Stimulated activated CD4-positive, alpha-beta T cell treated with anti-CD3 and anti-CD28 coated beads, Interleukin-15, amount 100 ng/mL, for 1 hour (primary cell): ENCODE measurements at places on chromosomes 3 and 15.

DNA sequence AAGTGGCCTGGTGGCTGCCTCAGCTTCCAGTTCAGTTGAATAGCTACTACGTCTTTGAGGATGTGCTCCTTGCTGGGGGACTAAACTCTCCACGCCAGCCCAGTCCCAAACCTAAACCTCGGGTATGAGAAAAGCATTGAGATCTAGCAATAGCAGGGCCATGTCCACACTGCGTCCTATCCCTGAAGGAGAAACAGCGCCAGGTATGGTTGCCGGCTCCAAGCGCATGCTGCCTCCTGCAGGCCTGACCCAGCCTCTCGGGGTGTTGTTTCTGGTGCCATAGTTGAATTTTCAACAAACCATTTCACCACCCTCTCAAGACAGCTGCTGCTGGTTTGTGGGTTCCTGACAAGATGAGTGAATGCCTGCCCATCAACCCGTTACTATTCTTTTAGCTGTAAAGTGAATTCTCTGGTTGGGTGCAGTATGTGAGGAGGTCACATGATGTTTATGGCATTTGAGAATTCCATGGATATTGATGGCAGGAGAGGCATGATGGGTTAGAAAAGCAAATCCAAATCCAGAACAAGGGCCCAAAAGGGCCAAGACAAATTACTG, 13.0 kb upstream of the SLC28A1 start:
- no peak for DNase-seq

GRCh38 chr15:52784799-52785671, 5.1 kb downstream of the ONECUT1 start:
- DNase-seq: no peak

DNA sequence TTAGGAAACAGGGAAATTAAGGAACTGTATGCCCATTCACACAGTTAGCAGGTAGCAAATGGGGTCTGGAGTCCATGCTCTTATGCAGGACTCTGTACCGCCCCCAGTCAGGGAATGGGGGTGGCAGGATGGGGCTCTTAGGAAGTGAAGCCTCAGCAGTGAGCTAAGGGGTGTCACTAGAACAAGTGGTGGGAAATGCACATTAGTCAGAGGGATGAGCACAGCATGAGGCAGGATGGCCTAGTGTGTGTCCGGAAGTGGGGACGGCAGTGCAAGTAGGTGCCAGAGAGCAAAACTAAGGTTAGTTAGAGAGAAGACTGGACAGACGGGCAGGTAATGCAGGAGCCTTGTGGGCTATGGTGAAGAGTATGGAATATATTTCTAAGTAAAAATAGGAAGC, 60.7 kb downstream of the ST3GAL6 start:
- DNase-seq: no peak

- DNase-seq: no peak
Observed at GRCh38 chr3:168362156-168362555, 266.4 kb upstream of the GOLIM4 start.

GRCh38 chr3:157127268-157127667, 32.7 kb downstream of the CCNL1 start:
- no peak for DNase-seq

GRCh38 chr3:112496366-112497067, 2.8 kb downstream of the BTLA start:
- DNase-seq: no peak

DNA sequence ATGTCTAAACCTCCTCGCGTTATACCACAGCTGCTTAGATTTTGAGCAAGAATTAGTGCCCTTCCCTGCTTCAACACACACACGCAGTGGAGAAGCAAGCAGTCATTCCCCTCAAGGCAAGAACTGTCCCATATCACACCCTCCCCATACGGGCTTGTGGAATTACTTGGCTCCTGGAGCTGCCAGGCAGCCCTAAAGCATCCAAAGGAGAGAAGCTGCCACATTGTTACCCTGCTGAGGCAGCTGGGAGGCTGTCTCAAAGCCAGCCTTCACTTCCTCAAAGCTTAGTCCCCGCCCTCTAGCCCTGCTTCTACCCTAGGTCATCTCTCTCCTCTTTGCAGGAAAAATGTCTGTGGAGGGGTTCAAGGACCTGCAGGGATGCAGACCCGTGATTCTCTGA, 153.4 kb downstream of the RORA start:
- DNase-seq: no peak

- no peak for DNase-seq
Observed at GRCh38 chr15:49904296-49904695, 214.7 kb downstream of the ATP8B4 start.

DNA sequence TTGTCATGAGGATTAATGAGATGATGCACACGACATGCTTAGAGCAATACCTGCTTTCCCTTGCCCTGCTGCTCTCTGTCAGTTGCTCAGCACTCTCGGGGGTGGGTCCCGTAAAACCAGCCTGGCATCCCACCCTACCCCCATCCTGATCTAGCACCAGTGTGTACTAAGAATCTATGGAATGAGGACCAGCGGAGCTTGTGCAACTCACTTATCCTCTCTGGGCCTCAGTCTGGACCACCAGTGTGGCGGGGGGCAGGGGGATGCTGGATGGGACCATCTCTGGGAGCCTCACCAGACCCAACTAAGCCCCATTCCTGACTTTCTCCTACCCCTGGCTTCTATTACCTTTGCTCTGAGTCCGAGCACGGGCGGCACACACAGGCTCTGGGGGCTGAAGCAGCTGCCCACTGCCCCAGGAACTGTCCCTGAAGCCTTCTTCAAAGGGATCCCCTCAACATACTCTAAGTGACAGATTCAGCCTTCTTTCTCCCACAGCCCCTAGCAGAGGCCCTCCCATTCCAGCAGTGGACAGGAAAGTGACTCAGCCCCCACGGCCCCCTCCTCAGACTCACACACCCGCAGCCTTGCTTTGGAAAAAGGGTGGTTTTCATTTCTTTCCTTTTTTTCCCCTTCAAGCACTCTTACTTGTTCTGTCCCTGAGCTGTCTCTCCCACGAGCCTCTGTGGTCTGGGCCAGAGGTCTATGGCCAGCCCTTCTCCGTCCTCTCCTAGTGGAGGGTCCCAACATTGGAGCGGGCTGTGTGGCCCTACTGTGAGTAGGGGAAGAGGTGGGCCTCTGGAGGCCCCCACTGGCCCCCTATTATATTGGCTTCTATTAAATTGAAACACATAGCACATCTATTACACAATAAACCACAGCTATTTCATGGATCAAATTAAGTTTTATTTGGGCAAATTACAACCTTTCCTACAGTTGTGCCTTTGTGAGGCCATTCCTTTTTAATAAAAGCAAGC, 100.3 kb downstream of the SMAD6 start:
- no peak for DNase-seq

DNA sequence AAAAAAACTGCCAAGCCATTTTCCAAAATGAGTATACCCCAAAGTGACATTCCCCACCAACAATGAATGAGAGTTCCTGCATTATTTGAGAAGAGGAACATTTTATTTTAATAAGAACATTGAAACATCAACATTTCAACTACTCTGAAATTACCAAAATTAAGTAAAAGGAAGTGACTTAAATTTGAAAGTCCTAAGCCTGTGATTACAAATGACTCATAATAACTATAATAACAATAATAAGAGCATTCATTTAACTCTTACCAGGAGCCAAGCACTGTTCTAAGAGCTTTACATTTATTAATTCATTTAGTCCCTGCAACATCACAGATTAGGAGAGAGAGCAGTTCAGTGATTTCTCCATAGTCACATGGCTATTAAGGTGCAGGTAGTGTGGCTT, 32.4 kb downstream of the LRRC28 start:
- no peak for DNase-seq

GRCh38 chr3:8359133-8359532, 142.5 kb upstream of the LMCD1 start:
- no peak for DNase-seq

DNA sequence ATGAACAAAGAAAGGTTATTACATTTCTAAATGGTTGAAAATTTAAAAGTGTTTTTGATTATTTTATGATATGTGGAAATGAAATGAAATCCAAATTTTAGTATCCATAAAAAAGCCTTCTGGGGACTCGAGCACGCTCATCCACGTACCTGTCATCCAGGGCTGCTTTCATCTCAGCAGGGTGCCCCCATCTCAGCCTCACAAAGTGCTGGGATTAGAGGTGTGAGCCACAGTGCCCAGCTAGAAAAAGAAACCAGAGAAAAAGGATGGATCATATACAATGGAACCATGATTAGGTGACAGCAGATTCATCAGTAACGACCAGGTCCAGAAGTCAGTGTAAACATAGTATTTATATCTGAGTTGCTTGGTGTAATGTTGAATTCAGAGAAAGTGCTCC, 49.7 kb downstream of the STARD5 start:
- DNase-seq: no peak

GRCh38 chr15:73737535-73737934, 15.6 kb downstream of the INSYN1 start:
- DNase-seq: no peak

- DNase-seq: no peak
Observed at GRCh38 chr3:150104564-150104963, 133.9 kb upstream of the PFN2 start.

DNA sequence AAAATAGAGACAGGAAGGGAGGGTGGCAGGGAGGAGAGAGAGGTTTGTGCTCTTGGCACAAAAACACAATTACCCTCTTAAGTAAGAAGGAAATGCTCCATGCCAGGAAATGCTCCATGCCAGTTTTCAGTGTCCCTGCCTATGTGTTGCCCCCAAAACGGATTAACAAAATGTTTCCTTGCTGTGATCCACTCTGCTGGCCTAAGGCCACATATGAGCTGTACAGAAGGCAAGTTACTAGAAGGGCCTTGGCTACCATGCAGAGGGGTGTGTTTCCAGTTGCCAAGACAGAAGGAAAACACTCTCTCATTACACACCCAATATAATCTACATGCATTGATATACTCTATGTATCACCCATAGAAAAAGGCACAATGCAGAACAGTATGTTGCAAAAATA, 98.2 kb upstream of the PTPRG start:
- DNase-seq: no peak

DNA sequence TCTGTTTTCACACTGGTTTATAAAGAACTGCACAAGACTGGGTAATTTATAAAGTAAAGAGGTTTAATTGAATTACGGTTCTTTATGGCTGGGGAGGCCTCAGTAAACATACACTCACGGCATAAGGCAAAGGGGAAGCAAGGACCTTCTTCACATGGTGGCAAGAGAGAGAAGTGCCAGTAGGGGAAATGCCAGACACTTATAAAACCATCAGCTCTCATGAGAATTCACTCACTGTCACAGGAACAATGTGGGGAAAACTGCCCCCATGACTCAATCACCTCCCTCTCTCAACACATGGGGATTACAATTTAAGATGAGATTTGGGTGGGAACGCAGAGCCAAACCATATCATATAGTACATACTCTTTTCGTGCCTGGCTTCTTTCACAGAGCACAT, 42.4 kb downstream of the MAP2K1 start:
- no peak for DNase-seq

DNA sequence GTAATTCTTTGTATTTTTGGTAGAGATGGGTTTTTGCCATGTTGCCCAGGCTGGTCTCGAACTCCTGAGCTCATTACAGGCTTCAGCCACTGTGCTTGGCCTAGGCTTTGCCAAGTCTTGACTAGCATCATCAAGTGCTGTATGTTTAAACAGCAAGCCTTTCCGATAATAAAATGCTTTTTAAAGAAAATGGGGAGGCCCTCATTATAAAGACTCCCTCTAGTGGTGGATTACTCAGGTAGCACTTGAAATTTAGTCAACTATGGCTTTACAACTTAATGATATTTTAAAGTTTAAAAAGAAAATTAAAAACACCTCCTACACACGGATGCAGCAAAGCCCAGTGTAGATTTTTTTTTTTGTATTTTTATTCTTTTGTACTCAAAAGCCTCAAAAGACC, 213.6 kb downstream of the GAP43 start:
- no peak for DNase-seq

DNA sequence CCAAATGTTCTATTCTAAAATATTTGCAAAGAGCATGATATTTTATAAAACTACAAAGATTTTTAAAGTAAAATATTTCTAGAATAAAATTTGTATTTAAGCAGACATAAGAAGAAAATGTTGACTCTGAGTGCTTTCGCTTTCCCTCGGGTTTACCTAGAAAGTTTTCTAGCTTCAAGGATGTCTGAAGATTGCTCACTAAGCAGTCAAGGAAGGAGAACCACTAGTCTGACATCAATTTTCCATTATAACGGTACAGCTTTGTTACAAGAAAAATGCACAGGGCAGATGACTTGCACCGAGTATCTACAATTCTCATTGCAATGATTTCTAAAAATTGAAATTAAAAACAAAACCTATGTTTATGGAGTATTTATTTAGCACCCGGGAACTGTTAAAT, 14.2 kb downstream of the GPR15 start:
- no peak for DNase-seq

DNA sequence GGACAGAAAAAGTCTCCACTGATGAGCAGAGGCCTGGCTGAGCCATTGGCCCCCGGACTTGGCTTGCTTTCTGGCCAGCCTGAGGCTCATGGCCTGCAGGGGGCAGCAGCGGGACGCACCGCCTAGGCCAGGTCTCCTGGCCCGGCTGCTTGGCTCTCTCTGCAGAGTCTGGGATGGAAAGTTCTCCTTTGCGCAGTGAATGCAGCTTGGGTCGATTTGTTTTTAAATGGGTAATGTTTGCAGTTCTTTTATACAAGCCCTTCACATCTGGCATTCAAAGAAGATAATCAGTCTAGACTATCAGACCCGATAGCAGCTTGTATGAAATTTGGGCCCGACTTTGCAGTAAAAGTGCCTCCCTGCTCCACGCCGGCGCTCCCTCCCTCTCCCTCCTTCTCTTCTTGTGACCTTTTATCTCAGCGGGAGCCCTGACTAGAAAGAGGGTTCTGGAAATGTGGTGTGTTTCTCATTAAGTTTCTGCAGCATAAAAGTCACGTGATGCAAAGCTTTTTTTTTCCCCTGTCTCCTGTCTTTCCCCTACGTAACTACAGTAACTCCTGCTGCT, 59.9 kb downstream of the ZNF621 start:
- DNase-seq: peak; percentile 63

DNA sequence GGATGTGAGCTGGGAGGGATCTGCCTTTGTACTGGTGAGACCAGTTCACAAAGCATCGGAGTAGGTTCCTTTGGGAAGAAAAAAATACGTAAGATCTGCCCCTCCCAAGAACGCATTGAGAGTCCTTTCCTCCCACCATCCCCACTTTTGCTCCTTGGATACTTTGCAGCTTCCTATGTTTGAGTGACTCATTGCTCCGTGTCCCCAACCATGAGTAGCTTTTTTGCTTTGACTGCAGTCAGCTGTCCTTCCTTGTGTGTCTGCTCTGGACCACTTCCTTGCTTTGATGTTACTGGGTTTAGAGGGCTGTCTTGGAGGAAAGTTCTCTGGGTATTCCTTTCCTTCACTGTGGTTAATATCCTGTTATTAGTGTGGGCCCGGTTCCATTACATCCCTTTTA, 43.2 kb upstream of the PTPN23 start:
- DNase-seq: no peak

DNA sequence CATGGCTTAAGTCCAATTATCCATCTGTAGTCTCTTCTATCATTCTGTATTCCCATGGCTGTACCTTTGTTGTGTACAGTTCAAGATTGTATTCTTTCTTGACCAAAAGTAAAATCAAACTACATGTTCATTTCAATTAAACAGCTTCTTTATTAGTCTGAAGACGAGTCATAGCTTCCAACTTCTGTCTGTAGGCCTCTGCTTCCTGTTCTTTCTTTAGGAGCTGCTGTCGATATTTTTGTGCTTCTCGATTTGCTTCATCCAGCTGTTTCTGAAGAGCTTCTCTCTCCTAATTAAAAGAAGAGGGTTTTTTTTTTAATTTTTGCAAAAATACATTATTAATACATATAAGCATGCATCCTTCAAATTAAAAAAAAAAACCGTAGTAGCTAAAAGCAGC, 13.0 kb upstream of the HDC start:
- no peak for DNase-seq

GRCh38 chr3:194102436-194102835, 33.5 kb upstream of the HES1 start:
- DNase-seq: no peak

- DNase-seq: no peak
Observed at GRCh38 chr15:66758844-66759243, 56.8 kb downstream of the SMAD6 start.
